Fibroblast of skin of scalp (primary cell): ENCODE measurements at places on chromosomes 12 and 14.

DNA sequence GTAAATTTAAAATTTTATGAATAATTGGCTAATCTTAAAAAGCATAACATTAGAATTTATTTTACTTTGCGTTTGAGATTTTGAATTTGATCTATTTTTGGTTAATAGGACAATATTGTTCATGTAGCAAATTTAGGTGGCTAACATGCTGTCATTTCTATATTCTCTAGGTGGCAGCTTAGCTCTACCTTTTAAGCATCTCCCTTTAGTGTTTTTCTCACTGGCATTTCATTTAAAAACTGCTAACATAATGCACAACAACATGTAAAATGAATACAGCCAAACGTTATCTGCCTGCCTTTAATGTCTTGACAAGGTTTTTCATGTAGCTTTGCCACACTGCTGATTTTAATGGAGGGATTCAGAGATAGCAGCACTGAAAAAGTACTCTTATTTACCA, 272.4 kb upstream of the FBXO33 start:
- no peak for DNase-seq

DNA sequence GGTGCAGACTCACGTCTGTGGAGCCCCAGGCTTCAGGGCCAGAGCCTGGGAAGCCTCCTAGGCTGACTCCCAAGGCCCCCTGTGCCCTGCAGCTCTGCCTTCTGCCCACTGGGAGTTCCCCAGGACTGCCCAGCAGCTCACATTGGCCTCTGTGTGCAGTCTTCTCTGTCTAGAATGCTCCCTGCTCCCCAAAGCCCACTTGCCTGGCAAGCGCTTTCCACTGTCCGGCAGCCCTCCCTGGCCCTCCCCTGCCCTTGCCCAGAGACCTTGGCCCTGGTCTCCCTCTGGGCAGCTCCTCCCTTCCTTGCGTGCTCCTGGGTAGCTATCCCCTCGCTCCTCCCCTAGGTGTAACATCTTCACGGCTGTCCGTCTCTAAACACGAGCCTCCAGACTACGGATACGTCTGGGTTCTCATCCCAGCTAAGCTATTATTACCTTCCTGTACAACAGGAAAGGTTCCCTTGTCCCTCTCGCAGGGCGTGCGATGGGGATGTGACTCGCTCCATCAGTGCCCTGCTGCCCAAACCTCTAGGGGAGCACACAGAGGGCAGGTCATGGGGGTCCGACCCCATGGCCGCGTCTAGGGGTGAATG, 325.5 kb upstream of the RTL1 start:
- no peak for DNase-seq

GRCh38 chr12:19189522-19189921, 60.0 kb downstream of the PLEKHA5 start:
- no peak for DNase-seq

DNA sequence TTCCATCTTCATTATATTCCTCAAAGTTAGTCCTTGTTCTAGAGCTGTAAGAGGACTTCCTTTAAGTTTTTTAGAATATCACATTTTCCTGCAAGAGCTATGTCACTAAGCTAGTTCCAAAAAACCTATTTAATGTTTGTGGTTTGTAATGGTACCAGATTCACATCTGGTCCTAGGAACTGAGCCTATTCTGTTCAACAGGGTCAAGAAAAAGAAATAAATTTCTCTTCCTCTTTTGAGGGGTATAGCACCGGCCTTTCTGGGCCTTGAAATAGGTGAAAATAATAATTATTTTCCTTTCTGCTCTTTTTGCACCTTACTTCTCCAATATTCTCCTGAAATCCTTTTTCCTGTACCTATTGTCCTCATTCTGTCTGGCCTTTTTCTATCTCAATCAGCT, 3.6 kb upstream of the STXBP6 start:
- no peak for DNase-seq

GRCh38 chr12:98319716-98320425, 195.5 kb upstream of the TMPO start:
- DNase-seq: no peak

GRCh38 chr14:24630872-24631477, 3.0 kb downstream of the GZMB start:
- no peak for DNase-seq

DNA sequence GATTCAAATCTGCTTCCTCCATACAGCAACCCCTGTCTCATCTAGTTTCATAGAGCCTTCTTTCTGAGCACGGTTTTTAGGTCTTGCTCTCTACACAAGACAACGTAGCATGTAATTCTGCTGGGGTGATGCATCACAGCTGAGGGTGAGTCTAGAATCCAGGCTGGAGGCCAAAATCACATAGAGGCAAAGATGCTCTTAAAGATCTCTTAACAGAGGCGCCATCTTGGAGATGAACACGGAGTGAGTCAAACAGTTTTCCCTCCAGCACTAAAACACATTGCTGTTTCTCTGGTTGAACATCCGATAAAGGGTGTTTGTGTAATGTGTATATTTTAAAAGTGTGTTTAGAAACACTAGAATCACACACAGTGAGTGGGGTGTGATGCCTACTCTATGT, 78.9 kb downstream of the NOS1 start:
- DNase-seq: no peak

GRCh38 chr14:67933266-67933665, 113.7 kb downstream of the RAD51B start:
- no peak for DNase-seq

DNA sequence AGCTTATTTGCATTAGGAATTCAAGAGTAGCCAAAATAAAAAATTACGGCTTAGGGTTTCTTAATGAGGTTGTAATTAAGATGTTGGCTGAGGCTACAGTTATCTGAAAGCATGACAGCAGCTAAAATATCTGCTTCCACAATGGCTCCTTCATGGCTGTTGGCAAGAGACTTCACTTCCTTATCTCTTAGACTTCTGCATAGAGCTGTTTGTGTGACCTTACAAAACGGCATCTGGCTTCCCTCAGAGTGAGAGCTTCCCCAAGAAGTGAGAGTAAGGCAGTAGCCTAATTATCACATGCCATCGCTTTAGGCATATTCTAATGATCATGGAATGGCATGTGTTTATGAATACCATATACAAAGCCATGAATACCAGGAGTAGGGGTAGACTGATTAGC, 57.6 kb downstream of the CCDC59 start:
- no peak for DNase-seq

DNA sequence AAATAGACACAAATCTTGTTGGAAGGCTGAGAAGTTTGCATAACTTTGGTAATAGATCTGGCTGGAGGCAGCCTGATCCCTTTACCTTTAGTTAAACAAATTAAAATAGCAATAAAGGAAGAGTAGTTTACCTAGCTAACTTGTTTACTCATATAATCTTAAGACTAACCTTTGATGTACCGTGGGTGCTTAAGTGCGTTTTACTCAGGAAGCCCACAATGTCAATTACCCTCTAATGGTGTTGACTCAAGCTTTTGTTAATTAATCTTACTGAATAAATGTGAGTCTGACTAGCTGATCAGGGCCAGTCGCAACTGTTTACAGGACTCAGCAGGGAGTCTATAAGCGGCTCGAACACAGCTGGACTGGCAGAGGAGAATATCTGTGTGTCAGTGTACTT, 51.5 kb downstream of the FAR2 start:
- no peak for DNase-seq

- peak; percentile 51 for DNase-seq
Measured at GRCh38 chr12:58491306-58491705, 429.0 kb downstream of the LRIG3 start.

DNA sequence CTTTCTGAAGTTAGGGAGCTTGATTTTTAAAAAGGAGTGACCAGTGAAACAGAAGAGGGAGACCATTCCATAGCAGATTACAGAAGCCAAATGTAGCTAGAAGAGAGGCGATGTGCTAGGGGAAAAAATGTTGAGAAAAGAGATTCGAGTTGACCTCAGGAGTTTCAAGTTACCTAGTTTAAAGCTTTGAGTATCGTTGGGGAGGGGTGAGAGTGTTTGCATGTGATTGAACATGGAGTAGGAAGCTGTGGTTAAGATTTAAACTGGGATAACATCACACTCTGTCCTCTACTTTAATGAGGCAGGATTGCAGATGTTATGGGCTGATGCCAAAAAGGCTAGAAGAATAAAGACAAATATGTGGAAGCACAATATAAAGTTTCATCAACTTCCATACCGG, 3.7 kb downstream of the LETMD1 start:
- DNase-seq: no peak

GRCh38 chr12:131279281-131279921, 325.7 kb downstream of the ADGRD1 start:
- DNase-seq: no peak

DNA sequence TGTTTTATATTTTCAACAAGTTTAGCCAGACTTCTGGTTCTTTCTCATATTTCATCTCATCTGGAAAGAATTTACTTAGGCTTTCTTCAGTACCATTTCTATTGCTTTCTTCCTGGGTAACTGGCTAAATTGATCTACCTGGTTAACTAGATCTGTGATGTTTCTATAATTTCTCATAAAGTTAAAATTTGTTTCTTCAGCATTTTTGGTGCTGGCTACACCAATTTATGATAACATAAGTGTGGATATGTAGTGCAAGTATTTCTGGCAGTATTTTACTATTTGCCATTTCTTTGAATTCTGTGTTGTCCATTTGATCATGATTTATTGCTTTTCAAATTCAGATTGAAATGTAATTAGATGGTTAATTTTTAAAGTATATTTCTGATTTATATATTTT, 25.9 kb downstream of the ARHGAP5 start:
- no peak for DNase-seq

GRCh38 chr12:7514416-7514815, 10.8 kb upstream of the CD163 start:
- DNase-seq: no peak

GRCh38 chr14:20935303-20935984, 19.8 kb upstream of the RNASE2 start:
- DNase-seq: no peak

GRCh38 chr12:109445191-109445609, 31.9 kb downstream of the KCTD10 start:
- no peak for DNase-seq

GRCh38 chr14:89755816-89756215, 198.7 kb downstream of the EFCAB11 start:
- DNase-seq: no peak

- DNase-seq: no peak
Measured at GRCh38 chr14:100348253-100348729, 25.2 kb downstream of the SLC25A47 start.

- DNase-seq: no peak
Measured at GRCh38 chr14:66074537-66074936, 411.6 kb upstream of the CCDC196 start.

DNA sequence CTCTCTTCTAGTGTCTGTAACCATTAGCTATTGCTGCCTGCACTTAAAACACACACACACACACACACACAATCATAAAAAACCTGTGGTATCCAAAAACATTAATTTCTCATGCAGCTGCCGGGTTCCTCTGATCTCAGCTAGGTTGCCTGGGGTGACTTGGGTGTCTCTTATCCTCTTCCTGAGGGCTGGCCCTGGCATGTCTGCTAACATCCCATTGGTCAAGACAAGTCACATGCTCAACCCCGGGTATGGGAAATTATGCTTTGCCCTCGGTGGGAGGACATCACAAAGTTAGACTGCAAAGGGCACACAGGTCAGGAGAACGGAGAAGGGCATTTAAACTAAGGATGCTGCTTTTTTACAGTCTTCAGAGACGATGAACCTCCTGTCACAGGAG, 55.7 kb downstream of the TRPV4 start:
- DNase-seq: peak; percentile 33

DNA sequence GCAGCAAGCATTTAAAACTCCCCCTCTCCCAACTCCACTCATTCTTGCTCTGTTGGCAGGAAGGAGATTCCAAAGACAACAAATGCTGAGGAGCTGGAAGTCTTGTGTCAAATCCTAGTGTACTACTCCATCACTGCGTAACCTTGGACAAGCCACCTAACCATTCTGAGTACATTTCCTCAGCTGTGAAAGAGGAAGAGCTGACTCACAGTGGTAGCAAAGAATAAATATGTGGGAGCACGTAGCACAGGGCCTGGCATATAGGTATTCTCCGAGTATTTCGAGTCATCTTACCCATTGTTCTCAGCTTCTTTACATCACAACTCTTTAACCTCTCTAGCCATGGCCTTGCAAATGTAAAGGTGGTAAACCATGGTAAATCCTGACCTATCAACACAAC, 28.7 kb downstream of the EGLN3 start:
- DNase-seq: no peak

- DNase-seq: no peak
Measured at GRCh38 chr12:95257541-95257940, 39.9 kb downstream of the VEZT start.

- DNase-seq: no peak
Measured at GRCh38 chr12:107503887-107504885, 181.4 kb upstream of the PWP1 start.

- DNase-seq: peak; percentile 64
Measured at GRCh38 chr14:71235875-71236274, 328.6 kb downstream of the PCNX1 start.

- no peak for DNase-seq
Measured at GRCh38 chr12:108373111-108373510, 34.0 kb upstream of the CMKLR1 start.

DNA sequence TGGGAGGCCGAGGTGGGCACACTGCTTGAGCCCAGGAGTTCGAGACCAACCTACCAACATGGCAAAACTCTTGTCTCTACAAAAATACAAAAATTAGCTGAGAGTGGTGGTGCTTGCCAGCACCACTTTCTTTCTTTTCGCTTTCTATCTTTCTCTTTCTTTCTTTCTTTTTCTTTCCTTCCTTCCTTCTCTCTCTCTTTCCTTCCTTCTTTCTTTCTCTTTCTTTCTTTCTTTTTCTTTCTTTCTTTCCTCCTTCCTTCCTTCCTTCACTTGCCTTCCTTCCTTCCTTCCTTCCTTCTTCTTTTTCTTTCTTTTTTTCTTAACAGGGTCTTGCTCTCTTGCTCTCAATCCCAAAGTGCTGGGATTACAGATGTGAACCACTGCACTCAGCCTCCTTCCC, 66.8 kb downstream of the HSD17B6 start:
- DNase-seq: no peak

DNA sequence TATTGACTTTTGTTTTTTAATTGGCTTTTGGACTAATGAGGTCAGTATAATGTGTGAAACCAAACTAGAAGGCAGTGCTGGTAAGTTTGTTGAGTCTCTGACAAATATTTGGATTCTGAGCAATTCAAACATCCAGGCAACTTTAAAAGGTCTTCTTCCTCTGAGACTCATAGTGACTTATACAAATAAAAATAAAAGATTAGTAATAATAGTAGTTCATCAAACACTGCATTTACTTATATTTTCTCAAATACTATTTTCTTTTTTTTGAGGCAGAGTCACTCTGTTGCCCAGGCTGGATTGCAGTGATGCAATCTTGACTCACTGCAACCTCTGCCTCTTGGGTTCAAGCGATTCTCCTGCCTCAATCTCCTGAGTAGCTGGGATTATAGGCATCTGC, 337.9 kb downstream of the DAD1 start:
- no peak for DNase-seq

DNA sequence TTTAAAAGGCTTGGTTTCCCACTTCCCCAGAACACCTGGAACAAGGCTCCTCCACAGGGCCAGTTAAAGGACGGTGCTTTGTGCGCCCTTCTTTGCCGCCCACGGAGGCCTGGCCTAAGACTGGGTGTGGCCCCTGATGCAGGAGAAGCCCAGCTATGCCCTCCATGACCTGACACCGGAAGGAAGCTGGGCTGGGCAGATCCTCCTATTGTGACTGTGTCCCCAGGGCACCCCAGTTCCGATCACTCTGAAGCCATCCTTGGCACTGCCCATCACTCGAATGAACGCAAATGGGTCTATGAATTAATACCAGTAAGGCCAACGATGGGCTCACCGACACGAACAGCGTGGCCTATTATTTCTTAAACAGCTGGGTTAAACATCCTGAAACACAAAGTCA, 42.6 kb downstream of the FBXO21 start:
- DNase-seq: no peak
